ENCODE measurements at places on chromosomes 16 and 17.

- DNase-seq: peak; percentile 27
Observed at GRCh38 chr17:48544349-48545021, 424 bp downstream of the HOXB2 start.

- no peak for DNase-seq
Observed at GRCh38 chr16:23941963-23942564, 106.3 kb downstream of the PRKCB start.

- no peak for DNase-seq
Observed at GRCh38 chr16:76639685-76640289, 362.6 kb downstream of the CNTNAP4 start.

- DNase-seq: no peak
Observed at GRCh38 chr16:57044931-57045693, 47.3 kb upstream of the CPNE2 start.

DNA sequence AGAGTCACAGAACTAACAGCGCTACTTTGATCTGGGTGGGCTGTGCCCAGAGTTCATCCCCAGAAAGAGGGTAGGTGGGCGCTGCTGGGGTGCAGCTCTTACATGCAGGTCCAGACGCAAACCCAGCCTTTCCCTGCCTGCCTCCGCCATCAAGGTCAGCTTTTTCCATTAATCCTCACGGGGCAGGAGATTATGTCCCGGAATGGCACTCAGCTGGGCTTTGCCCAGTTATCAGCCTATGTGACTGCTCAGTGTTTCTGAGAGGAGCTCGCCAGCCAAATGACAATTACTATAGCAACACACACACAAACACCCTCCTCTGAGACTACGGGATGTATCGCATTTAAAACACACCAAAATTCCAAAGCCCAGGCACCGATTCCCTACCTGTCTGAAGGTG is 20.1 kb downstream of the GLYR1 start:
- no peak for DNase-seq

GRCh38 chr16:49280105-49280741 is 1.4 kb downstream of the CBLN1 start:
- no peak for DNase-seq
